Right lung (tissue), 10 donors: ENCODE measurements at places on chromosomes 12 and 14.

DNA sequence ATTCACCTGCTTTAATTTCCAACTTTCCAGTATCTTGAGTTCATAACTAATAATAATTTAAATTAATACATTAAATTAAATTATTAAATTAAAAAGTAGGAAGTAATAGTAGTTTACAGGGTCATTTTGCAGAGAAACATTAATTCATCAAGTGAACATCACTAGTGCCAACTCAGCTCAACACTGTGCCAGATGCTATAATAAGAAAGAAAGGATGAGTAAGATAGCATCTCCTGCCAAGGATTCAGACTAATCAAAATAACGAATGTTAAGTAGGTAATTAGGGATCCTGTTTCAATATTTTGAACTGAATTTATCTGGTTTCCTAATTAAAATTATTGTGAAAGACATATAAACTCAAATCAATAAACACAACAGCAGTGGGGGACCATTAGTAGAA lies 596.7 kb downstream of the SLC6A15 start:
- no peak for DNase-seq

DNA sequence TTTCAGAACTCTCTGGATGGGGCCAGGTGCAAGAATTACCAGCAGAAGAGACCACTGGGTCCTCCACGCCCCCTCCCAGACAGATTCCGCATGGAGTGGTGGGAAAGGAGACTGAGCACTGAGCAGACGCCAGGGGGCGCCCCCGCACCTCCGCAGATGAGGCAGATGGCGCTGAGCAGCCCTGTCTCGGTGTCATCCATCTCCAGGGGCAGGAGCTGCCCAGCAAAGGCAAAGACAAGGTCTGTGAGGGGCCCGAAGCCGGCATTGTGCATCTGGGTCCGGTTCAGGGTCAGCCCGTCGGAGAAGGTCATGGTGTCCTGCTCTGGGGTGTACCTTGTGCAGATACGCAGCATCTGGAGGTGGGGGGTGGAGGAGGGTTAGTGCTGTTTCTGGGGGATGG lies 6.3 kb upstream of the ITGB7 start:
- peak; percentile 64 for DNase-seq

- DNase-seq = peak; percentile 6
Observed at GRCh38 chr12:68428724-68429501, 96.8 kb upstream of the MDM1 start.

DNA sequence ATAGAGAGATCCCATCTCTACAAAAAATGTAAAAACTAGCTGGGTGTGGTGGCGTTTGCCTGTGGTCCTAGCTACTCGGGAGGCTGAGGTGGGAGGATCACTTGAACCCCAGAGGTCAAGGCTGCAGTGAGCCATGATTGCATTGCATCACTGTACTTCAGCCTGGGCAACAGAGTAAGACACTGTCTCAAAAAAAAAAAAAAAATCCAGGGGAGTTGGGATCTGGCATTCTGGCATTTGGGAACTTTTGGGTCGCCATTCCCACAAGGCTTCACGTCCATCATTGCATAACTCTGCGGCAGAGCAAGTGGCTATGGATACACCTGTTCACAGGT lies 34.7 kb upstream of the FAM181A start:
- DNase-seq = no peak

GRCh38 chr12:57235017-57235727 lies 5.7 kb downstream of the SHMT2 start:
- DNase-seq = peak; percentile 70

DNA sequence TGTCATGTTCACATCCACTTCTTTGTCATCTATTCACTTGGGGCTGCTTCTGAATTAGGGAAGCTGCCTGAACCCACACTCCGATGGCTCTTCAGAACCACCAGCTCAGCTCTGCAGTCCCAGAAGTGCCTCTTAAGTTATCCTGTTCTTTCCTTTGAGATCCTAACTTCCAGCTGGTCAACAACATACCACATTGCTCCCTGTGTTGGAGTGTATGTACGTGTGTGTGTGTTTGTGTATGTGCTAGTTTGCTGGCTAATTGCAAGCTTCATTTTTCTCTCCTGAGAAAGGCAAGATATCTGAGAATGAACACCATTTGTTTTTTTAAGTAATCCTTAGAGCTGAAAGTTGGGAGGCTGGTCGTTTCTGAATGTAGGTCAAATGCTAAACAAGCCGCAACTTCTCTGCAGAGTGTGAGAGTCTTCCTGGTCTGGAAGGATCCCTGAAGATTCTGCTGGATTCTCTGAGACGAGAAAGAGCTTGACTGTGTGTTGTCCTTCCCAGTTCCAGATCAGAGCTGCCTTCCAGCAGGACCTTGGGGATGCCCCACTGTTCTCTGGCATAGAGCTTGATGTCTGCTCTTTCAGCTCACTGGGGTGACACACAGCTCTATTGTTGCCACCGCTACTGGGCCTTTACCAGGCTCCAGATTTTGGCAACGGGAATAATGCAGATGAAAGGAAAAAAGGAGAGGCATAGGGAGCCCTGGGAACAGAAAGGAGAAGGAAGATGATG lies 839 bp downstream of the GSG1 start:
- DNase-seq = no peak

- no peak for DNase-seq
Observed at GRCh38 chr14:34058510-34058909, 107.6 kb upstream of the EGLN3 start.

- DNase-seq = no peak
Observed at GRCh38 chr14:35861204-35861868, 35.2 kb downstream of the BRMS1L start.
